ENCODE measurements at places on chromosomes 12 and 14.

DNA sequence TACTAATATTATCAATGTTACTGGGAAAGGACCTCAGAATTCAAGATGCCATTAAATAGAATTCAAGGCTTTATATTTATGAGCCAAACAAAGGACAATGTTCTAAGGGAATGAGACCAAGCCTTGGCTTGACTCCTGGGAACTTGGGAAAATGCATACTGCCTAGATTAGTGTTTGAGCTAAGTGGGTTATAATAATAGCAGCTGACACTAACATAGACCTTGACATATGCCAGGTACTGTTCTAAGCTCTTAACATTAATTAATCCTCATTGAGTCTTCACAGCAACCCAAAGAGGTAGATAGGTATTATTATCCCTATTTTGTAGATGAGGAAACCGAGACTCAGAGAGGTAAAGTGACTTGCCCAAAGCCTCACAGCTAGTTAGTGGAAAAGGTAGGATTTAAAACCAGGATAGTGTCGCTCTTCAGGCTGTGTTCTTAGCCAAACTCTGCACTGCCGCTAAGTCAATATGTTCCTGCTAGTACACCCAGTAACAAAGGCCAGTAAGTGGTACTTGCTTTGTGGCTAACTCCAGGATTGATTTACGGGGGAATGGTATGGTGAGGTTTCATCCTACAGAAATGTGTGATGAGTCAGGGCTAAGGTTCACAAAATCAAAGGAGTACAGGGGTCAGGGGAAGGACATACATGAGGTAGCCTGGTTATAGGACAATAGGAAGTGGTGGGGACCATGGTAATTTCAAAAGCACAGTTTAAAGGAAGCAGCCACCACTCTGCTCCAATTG, 35.8 kb upstream of the PRKAB1 start:
- no peak for DNase-seq

DNA sequence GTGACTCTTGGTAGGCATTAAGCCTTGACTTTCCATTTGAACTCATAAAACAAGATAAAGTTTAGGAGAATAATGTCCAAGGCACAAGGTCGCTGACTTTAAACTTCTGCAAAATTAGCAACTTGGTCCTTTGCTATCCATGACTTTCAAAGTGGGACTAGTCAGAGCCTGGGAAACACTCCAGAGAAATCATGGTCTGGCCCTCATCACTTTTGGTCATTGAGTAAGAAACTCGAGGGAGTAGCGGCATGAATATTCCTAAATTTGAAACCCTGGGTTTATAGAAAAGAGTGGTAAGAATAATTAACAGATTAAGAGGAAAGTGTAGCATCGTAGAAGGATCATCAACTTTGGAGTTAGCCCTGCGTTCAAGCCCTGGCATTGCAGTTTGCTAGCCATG, 16.9 kb upstream of the APPL2 start:
- DNase-seq: no peak

GRCh38 chr12:124172636-124173035, 122.3 kb upstream of the RFLNA start:
- DNase-seq: no peak

- DNase-seq: no peak
Measured at GRCh38 chr12:55720894-55721444, 776 bp downstream of the RDH5 start.

DNA sequence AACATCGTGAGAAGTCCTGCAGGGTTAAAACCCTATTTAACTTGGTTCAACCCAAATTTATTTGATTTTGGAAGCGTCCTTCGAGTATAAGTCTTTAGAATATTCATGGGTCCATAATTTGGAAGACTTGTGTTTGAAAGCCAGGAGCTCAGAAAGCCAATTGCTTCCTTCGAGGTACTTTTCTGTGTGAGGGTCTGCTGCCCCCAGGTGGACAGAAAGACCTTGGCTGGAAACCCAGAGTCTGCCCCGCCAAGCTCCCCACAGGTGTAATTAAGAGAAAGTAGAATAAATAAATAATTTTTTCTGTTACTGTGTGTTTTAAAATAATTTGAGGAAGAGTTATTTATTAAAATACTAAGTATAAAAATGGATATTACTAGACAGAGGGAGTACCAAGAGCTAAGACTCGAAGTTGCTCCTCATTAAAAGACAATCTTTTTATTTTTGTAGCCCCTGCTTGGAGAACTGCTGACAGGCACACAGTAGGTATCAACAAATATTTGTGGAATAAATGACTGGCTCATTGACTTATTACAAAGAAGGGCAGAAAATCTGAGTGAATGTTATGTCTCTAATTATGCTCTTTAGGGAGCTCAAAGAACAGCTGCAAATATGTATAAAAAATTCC, 105.8 kb downstream of the PAH start:
- DNase-seq: no peak

DNA sequence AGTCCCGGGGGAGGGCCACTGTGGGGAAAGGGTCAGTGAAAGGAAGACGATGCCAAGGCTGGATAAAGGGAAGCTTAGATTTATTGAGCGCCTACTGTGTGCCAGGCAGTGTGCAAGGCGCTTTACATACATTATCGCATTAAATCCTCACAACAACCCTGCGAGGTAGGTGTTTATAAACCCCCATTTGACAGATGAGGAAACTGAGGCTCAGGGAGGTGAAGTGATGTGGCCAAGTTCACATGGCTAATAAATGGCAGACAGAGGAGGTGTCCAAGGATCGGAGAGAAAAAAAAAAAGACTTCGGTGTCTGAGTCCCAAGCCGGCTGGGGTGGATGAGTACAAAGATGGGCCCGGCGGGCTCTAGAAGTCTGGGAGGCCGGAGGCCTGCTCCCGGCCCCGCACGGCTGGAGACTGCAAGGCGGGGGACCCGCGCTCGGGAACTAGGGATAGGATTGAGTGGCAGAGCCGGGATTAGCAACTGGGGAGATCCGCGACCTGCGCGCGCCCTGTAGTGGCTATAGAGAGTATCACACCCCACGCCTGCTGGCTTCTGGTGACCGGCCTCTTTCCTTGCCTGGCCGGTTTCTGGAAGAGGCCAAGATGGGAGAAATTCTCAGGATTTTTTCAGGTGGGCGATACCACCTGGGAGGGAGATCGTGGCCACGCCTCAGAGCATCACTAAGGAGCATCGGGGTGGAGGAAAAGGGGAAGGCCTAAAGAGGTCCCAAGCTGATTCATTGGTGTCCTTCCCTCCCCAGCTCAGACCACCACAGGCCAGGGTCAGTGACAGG, 3.9 kb downstream of the DDN start:
- DNase-seq: no peak

DNA sequence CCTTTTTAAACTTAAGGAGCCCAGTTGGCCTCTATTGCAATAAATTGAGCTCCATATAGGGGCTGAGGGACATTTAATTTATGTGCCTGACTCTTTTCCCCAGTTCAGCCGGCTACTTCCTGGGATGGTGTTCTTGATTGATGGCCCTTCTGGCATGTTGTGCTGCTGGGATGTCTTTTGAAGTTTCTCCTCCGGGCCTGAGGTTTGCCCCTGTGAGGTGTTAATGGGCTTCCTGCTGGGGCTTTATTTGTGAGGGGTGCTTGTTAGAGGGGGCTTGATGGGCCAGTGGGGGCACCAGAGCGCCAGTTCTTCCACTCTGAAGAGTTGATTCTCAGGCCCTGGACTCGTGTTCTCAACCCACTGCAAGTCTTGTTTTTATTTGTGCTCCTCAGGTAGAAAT, 69.6 kb downstream of the CHST11 start:
- DNase-seq: no peak

- no peak for DNase-seq
Measured at GRCh38 chr14:55556929-55557623, 22.9 kb upstream of the KTN1 start.

DNA sequence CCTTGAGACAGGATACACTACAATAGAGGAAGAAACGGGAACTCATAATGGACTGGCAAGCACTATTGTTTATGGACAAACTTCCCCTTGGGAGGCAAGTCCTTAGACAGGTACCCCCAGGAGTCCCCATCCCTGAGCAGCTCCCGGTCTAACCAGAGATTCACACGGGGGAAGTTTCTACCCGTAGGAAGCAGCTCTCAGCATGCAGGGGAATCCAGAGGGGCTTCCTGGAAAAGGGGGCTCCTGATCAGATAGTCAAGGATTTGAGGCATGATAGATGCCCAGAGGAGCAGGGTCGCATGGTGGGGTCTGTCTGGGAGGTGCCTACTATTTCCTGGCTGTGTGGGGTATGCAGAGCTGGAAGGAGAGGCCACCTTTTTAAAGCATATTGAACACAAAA, 282.4 kb upstream of the RTL1 start:
- no peak for DNase-seq

- no peak for DNase-seq
Measured at GRCh38 chr12:53777936-53778644, 26.3 kb upstream of the CISTR start.

GRCh38 chr12:39672976-39673375, 53.4 kb upstream of the ABCD2 start:
- DNase-seq: no peak

DNA sequence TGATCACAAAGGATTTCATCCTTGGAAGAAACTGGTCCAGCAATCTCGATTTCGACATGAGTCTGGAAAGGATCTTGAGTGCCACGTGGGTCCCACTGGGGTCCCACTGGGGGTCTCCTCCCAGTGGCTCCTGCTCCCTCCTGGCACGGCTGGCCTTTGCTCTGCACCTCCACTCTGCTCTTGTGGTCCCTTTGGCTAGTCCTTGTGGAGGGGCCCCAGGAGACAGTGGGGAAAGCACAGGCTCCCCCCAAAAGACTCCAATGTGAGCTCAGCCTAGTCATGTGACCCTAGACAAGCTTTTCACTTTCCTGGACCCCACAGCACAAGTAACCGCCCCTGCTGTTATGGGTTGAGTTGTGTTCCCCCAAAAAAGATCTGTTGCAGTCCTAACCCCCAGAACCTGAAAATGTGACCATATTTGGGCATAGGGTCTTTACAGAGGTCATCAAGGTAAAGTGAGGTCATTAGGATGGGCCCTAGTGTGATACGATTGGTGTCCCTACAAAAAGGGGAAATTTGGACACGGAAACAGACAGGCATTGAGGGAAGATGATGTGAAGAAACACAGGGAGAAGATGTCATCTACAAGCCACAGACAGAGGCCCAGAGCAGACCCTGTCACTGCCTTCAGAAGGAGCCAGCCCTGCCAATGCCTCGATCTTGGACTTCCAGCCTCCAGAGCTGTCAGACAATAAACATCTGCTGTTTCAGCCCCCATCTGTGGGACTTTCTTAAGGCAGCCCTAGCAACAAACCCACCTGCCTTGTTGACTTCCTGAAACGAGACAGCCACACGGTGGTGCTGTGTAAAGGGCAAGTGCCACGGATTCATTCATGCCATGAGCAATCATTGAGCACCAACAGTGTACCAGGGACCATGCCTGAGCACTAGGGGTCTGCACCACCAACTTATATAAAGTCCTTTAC, 23.8 kb upstream of the PPP2R5C start:
- DNase-seq: no peak

DNA sequence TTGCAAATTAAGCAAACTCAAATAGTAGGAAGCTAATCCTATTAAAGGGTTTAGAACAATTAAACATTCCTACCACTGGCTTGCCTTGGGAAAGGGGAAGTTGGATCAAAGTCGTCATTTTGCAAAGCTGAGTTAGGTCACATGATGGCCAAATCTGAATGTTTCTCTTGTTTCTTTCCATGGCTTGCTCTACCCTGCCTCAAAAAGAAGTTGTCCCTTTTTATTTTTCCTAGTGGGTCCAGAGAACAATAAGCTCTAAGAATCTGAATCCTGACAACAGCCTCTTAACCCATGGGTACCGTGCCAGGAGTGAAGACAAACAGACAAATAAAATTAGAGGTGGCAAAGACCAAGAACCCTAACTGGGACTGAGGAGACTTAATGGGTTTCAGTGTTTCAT, 26.2 kb upstream of the NPFF start:
- DNase-seq: no peak

Data from iPS DF 6.9 (cell line).